Stimulated activated CD4-positive, alpha-beta T cell treated with anti-CD3 and anti-CD28 coated beads, TNF-alpha, amount 100 ng/mL, for 24 hours (primary cell): ENCODE measurements at places on chromosomes 13 and 19.

- DNase-seq: no peak
Observed at GRCh38 chr13:44904967-44905366, 84.3 kb downstream of the NUFIP1 start.

DNA sequence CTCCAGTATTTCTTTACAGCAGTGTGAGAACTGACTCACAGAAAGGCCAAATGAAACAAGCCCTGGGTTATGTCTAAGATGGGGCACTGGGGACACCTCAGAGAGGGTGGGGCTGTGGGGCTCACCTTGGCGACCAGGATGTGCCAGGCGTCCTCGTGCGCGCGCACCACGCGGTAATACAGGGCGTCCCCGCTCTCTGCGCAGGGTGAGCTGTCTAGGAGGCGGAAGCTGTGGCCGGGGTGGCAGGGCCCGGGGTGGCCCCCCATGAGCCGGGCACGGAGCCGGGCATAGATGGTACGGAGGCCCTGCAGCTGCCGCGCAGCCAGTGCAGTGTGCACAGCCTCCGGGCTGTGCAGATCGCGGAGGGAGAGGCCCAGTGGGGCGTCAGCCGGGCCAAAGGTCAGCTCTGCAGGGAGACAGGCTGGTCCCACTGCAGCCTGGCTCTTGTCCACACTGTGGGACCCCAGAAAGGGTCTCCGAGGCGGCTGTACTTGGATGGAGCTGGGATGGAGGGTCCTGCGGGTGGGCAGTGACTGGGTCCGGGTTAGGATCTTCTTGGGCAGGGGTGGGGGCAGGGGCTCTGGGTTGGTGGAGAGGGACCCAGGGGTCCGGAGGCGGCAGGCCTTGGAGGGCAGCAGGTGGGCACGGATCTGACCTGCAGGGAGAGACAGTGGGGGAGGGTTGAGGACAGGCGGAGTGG lies 3.4 kb downstream of the PEAK3 start:
- no peak for DNase-seq

- DNase-seq: no peak
Observed at GRCh38 chr13:21971662-21972621, 301.1 kb downstream of the FGF9 start.

DNA sequence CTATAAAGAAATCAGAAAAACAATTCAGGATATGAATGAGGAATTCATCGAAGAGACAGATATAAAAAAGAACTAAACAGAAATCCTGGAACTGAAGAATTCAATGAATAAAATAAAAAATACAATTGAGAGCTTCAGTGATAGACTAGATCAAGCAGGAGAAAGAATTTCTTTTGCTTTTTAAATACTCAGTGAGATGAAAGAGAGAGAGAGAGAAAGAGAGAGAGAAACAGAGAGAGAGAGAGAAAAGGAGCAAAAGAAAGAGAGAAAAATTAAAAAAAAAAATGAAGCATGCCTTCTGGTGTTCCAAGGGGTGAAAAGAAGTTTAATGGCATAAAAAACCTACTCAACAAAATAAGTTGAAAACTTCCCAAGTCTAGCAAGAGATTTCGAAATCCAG lies 22.0 kb upstream of the SLC7A9 start:
- no peak for DNase-seq

DNA sequence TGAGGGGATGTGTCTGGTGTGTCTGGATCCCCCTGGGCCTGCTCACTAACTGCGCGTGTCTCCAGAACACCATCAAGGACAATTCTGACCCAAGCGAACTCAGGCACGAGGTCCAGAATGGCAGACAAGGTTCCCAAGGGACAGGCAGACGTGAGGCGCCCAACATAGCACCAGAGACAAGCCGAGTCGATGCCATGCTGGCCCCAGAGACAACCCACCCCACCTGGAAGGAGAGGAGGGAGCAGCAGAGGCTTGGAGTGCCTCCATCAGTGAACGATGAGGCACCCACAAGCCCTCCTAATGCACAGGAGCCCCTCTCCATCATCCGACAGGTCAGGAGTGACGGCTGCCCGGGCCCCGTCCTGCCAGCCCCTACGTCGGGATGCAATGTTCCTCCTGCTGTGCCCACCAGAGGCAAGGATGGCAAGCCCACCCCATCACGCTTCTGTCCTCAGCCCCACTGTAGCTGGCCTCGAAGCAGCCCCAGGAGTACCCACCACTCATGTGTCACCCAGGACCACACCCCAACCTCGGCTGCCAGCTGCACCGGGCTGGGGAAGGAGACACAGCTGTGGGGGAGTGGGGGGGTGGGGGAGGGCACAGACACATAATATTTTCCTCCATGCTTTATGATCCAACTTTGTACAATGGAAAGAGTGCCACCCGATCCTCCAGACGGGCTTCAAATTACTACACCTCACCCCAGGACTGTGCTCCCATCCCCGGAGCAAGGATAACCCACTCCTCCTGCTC lies 11.8 kb downstream of the AP3D1 start:
- no peak for DNase-seq

- DNase-seq: no peak
Observed at GRCh38 chr13:42487221-42487620, 86.7 kb upstream of the TNFSF11 start.

- DNase-seq: no peak
Observed at GRCh38 chr19:32450217-32450616, 44.6 kb downstream of the DPY19L3 start.
